Activated CD4-positive, CD25-positive, alpha-beta regulatory T cell treated with anti-CD3 and anti-CD28 coated beads, Interleukin-2, amount 50 U/mL, for 24 hours (primary cell): ENCODE measurements at places on chromosomes 13 and 19.

GRCh38 chr13:40613192-40613818 is 53.1 kb downstream of the FOXO1 start:
- peak; percentile 76 for ATAC-seq

- no peak for ATAC-seq
Measured at GRCh38 chr19:49441210-49441959, at the start of gene SLC17A7. SLC17A7 (minus strand) TSS chr19:49441527; CDS start chr19:49441379, 148 bp downstream.

DNA sequence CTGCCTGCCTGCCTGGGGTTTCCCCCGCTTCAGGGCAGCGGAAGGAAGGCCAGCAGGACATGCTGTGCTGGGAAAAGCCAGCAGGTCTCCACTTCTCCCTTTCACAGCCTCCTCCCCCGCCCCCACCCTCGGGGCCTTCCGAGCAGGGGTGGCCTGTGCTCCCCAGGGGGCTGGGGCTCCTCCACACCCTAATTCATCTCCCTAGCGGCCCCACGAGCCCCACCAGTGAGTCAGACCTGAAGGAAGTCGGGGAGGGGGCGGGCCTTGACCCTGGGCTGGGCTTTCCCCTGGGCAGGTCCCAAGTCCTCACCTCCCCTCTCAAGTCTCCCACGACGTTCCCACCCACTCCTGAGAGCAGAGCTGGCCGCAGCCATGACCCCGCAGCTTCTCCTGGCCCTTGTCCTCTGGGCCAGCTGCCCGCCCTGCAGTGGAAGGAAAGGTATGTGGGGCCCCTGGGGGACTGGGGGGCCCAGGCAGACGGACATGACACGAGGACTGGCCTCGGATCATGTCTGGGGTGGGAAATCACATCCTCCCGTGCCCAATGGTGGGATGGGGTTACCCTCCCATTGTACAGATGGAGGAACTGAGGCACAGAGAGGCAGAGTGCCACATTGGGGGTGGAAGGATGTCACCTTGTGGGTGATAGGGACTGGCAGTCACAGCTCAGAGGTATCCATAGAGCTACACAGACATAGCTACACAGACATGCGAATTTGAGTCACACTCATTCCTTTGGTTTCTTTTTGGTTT is at the start of gene EBI3:
Gene EBI3, plus strand, starts transcription at position 345 of the 753 bp plus-strand sequence. Its CDS starts 28 bp downstream, at position 373.
- ATAC-seq = peak; percentile 80

DNA sequence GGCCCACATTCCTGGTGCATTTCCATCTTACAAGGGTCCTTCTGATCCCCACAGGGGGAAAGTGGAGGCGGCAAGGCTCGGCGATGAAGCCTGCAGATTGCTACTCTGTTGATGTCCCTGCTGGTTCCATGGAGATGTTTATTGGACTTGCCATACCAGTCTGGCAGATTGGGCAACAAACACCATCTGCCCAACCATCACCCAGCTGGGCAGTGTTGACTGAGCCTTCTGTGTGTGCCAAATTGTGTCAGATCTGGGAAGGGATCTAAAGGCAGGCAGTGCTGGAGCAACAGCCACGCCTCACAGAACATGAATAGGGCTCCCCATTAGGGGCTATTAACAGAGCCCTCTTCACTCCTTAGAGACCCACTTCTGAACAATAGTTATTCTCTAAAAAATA is 35.0 kb downstream of the FLT1 start:
- ATAC-seq = no peak

DNA sequence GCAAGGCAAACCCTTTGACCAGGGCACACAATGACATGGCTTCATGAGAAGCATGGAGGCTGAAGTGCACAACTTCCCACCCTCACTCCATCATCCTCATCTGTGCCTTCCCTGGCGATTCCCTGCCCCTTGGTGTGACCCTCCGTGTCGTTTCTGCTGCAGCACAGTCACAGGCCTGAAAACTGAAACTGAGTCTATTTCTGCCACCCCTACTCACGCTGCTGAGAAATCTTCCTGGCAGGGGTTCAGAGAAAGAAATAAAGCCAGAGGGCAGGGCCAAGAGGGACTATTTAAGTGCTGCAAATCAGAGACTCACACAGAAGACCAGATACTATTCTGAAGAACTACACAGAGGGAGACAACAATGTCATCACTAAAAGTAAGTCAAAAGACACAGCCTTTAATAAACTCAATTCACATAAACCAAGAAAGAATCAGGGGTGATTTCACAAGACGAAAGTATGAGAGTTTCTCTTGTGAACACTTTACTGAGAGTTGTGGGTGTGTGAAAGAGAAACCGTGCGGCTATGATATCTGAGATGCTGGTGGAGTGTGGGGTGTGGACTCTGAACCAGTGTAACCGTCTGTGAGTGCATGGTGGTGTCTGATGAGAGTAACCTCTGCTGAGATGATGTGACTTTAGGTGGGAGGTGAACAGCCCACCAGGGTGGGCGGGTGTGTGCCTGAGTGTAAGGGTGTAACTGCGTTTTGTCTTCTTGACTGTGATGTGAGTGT is 23.5 kb downstream of the LGALS16 start:
- ATAC-seq = peak; percentile 90

DNA sequence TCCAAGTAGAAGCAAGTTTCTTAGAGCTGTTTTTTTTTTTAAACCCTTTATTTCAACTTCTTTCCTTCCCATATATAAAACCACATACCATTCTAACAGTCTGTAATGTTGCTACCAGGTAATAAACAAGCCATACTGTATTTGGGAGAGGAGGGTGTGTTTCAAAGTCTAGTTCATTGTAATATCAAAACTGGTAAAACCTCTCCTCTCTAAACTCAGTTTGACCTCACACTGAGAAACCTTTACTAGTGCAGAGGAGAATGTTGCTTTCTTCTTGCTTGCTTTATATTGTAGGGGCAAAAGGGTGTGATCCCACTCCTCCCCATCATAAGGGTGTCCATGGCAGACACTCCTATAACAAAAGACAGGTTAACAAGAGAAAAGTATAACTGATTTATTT is 155.1 kb downstream of the GGACT start:
- ATAC-seq = no peak

DNA sequence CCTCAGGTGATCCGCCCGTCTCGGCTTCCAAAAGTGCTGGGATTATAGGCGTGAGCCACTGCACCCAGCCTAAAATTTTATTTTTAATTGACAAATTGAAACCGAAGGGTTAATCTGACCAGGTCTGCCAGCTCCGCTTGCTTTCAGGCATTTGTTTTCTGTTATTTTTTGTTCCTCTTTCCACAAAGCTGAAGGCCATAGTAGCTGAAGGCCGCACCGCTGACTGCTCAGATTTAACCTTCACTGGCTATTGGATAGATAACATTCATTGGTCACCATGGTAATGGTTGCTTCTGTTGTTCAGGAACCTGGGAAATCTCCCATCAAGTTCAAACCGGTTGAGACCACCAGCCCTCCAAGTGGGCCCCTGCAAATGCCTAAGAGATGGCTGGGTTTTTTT is 124.5 kb upstream of the USP29 start:
- no peak for ATAC-seq

DNA sequence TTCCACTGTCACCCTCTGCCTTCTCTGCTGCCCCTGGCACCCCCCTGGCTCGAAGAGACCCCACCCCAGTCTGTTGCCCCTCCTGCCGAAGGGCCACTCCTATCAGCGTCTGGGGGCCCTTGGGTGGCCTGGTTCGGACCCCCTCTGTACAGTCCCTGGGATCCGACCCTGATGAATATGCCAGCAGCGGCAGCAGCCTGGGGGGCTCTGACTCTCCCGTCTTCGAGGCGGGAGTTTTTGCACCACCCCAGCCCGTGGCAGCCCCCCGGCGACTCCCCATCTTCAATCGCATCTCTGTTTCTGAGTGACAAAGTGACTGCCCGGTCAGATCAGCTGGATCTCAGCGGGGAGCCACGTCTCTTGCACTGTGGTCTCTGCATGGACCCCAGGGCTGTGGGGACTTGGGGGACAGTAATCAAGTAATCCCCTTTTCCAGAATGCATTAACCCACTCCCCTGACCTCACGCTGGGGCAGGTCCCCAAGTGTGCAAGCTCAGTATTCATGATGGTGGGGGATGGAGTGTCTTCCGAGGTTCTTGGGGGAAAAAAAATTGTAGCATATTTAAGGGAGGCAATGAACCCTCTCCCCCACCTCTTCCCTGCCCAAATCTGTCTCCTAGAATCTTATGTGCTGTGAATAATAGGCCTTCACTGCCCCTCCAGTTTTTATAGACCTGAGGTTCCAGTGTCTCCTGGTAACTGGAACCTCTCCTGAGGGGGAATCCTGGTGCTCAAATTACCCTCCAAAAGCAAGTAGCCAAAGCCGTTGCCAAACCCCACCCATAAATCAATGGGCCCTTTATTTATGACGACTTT is 2.0 kb downstream of the ZFP36 start:
- ATAC-seq = no peak

DNA sequence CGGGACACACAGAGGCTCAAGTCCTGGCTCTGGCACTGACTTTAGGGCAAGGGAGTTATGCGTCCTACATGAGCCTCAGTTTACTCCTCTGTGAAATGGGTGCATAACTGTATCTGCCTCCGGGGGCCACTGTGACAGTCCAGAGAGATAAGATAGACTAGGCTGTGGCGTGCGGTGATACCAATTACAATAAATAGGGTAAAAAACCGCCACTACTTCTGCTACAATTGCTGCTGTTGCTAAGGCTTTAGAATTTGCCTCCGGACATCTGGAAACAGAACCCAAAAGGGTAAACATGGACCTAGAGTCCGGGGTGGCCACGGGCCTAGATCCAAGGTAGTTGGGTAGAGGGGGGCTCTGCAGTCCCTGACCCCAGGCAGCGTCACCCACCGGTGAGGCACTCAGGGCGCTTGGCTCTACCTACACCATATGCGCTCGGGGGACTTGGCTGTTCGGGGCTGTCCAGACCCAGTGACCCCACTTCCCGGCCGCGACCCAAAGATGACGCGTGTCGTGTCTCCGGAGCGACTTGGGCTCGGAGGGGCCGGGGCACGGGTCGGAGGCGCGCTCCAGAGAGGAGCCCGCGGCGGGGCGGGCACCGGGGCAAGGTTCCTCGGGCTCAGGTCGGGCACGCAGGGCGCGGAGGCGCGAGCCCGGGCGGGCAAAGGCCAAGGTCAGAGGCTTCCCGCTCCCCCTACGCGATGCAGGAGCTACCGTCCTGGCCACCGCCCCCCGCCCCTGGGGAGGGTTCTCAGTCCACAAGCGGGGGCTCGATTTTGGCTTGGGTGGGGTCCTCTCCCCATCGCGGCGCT is 1.1 kb downstream of the INSR start:
- no peak for ATAC-seq

GRCh38 chr19:47107953-47108746 is 5.4 kb downstream of the ZC3H4 start:
- ATAC-seq = no peak

DNA sequence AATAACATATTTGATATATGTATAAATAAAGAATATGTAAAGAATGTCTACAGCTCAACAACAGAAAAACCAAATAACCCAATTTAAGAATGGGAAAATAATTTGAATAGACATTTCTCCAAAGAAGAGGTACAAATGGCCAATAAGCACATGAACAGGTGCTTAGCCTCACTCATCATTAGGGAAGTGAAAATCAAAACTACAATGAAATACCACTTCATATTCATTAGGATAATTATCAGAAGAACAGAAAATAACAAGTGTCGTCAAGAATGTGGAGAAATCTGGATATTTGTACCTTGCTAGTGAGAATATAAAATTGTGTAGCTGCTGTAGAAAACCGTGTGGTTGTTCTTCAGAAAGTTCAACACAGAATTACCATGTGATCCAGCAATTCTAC is 8.4 kb upstream of the SUPT20H start:
- ATAC-seq = no peak

DNA sequence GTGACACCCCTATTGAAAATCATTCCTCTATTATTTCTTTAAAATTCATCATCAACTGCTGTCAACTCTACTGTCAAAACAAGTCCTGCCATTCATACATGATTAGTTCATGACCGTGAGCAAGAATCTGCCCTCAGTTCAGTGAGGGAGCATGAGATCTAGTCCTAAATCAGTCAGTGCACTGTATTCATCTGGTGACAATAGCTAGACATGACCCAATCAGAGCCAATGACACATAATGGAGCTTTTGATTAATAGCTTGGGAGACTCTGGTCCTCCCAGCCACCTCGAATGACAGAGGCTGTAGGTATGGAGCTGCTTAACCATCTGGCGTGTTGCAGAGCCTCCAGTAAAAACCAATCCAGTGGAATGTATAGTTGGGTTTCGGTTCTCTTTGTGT is 46.9 kb upstream of the ARGLU1 start:
- ATAC-seq = no peak

DNA sequence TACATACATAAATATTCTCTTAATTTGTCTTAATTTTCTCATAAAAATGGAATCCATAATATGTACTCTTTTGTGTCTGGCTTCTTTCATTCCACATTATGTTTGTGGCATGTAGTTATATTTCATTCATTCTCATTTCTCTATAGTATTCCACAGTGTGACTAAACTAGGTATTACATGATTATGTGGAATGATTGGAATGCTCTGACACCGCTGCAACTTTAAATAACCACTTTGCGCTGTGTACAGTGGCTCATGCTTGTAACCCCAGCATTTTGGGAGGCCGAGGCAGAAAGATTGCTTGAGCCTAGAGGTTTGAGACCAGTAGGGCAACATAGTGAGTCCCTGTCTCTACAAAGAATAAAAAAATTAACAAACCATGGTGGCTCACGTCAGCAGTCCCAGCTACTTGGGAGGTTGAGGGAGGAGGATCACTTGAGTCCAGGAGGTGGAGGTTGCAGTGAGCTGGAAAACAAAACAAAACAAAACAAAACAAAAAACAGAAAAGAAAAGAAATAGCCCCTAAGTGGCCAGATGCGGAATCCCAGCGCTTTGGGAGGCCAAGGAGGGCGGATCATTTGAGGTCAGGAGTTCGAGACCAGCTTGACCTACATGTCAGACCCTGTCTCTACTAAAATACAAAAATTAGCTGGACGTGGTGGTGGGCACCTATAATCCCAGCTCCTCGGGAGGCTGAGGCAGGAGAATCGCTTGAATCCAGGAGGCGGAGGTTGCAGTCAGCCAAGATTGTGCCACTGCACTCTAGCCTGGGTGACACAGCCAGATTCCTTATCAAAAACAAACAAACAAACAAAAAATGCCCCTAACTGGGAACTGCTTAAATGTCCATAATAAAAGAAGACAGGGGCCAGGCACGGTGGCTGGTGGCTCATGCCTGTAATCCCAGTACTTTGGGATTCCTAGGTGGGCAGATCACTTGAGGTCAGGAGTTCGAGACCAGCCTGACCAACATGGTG is 8.0 kb upstream of the SAE1 start:
- ATAC-seq = no peak

GRCh38 chr13:32277839-32278238 is 37.3 kb downstream of the ZAR1L start:
- ATAC-seq = no peak
